ENCODE measurements at places on chromosomes 1 and 21.

- peak; percentile 2 for DNase-seq
These were observed 88.0 kb upstream of the SLFNL1 start for GRCh38 chr1:41109310-41110197.

GRCh38 chr1:112470966-112471365, 37.8 kb upstream of the WNT2B start:
- no peak for DNase-seq

GRCh38 chr1:76291737-76292136, 217.2 kb downstream of the ST6GALNAC3 start:
- no peak for DNase-seq

DNA sequence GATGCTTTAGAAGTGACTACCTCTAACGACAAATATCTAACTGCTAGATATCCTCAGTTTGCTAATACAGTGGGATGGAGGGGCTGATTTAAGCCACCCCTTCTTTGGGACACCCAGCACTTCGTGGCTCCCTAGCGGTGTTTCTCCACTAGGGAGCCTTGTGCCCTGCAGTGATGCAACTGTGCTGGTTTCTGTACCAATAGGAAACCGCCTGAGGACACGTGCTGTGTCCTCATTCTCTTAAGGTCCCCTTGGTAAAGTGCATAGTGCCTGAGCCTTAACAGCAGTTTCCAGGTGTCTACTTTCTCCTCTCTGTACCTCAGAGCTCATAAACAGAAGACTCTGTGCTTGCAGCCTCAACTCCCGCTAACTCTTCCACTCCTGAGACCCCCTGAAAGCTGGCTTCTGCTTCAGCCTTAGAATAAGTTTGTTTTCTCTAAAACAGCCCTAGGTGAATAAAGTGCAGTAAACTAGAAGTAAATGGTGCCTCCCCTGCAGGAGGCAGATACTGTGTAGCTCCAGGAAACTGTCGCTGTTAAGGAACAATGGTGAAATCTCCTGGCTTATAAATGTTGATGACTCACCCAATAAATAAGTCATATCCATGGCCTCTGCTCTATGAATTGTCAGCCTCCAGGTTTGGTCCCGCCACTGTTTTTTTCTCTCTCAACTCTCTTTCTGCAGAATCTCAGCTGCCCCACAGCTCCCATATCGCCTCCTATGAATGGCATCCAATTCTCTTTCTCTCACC, 130.4 kb downstream of the AK5 start:
- no peak for DNase-seq

DNA sequence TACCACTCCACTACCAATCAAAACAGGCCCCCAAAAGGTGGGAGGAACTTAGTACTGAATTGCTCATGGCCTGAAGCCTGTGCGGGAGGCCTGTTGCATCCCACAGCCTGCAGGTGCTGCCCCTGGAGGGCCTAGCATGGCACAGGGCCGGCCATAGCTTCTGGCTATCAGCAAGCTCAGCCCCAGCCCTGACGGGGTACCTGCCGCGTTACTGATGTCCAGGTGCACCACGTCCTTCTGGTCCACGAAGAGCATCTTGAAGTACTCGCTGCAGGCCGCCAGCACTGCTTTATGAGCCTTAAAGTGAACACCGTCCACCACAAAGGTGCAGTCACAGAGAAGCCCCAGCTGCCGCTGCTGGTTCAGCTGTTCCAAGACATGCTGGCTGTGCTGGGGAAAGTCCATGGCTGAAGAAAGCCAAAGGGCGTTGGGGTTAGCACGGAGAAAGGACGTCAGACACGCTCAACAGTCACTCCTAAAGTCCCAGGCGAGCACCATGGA, 27.8 kb downstream of the ZBTB17 start:
- DNase-seq = no peak

DNA sequence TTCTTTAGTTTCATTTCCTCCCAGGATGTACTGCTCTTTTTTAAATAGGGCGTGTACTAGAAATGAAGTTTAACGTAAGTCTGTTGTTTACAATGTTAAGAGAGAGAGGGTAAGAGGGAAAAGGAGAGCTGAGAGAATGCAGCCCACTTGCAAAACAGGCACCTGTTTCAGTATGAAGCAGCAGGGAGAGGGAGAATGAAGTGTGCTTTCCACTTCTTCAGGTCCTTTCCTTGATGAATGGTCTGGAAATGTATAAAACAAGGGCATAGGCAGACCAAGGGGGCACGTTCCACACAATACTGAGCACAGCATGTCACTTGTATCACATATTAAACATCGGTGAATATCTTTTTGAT, 2.0 kb downstream of the KCNA3 start:
- DNase-seq = peak; percentile 49

- DNase-seq = no peak
These were observed 11.7 kb upstream of the EXTL1 start for GRCh38 chr1:26009796-26010447.

DNA sequence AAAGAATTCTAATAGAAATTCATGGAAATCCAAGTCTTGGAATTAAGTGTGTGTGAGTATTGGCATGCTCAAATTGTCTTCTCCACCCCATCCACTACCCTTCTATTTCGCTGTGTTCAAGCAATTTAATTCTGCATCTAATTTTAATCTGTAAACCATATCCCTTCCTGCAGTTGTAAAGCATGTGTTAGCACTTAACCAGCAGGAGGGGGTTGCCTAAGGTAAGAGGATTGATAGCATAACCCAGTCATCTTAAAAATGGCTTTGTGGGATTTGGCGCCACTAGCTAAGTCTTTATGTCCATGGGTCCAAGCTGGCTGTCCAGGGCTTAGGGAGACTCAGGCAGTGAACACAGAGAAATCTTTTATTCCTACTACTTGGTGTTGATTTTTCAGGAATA, 210.3 kb downstream of the PTPRC start:
- DNase-seq = no peak
